ENCODE measurements at places on chromosomes 7 and 10.

- DNase-seq = no peak
Measured at GRCh38 chr7:140060788-140061606, 1.8 kb downstream of the PARP12 start.

- no peak for DNase-seq
Measured at GRCh38 chr10:132311338-132311939, 3.7 kb upstream of the STK32C start.

DNA sequence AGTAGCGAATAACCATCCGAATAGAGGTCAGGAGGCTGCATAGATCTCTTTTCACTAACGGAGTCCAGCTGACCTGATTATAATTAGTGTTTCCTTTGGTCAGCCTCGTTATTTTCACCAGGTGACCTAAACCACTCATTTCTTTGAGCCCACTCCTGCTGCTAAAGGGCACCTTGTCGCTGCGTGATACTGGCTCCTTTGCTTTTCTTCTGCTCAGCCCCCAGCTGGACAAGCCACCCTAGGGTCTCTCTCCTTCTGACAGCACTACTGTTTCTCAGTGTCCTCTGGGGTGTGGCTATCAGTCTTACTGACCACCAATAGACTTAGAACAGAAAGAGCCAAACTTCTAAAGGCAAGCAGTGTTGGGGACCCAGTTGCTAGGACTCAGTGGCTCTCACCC is 2.7 kb upstream of the IGFBP3 start:
- DNase-seq = no peak

- no peak for DNase-seq
Measured at GRCh38 chr10:114173603-114173920, 441 bp downstream of the CCDC186 start.

DNA sequence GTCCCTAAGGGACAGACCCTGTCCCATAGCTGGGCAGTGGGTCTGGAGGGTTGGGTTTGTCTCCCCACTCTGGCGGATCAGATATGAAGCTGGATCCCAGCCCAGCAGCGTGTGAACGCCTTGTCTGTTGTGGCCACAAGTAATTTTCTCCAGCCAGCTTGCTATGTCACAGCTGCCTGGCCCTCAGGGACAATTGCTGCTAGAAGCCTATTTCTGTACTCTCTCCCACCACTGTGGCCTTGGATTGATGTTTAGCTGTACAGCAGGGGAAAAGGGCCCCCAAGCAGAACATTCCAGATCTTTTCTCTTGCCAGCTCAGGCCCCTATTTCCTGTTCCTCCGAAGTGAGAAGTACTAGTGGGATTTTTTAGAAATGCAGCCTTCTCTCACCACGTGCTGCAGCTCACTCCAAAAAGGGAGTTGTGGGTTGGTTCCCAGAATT is 53.5 kb upstream of the WAC start:
- DNase-seq = no peak

GRCh38 chr10:42992156-42992956 is 84.5 kb upstream of the RET start:
- no peak for DNase-seq

DNA sequence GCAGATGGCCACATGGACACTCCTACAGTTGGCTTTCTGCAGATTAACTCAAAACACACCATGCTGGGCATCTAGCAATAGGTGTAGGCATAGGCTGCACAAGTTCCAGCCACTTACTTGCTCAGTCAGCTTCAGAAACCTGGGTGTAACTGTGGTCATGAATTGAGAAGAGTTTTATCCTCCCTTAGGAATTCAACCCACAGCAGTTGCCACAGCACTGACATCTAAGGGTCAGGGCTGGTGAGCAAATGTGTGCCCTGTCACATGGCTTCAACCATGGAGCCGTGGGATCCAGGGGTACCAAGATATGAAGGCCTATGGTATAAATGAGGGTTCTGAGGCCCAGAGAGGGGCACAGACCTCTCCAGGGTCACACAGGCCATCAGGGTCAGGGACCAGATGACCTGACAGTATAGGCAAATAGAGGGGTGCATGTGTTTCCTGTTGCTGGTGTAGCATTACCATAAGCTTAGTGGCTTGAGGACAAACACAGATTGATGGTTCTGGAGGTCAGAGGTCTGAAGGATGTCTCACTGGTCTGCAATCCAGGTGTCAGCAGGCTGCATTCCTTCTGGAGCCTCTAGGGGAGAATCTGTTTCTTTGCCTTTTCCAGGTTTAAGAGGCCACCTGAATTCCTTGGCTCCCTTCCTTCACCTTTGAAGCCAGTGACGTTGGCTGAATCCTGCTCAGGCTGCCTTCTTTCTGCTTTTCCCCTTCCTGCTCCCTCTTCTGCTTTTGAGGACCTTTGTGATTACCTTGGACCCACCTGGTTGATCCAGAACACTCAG is 24.1 kb downstream of the MINDY4 start:
- DNase-seq = no peak

DNA sequence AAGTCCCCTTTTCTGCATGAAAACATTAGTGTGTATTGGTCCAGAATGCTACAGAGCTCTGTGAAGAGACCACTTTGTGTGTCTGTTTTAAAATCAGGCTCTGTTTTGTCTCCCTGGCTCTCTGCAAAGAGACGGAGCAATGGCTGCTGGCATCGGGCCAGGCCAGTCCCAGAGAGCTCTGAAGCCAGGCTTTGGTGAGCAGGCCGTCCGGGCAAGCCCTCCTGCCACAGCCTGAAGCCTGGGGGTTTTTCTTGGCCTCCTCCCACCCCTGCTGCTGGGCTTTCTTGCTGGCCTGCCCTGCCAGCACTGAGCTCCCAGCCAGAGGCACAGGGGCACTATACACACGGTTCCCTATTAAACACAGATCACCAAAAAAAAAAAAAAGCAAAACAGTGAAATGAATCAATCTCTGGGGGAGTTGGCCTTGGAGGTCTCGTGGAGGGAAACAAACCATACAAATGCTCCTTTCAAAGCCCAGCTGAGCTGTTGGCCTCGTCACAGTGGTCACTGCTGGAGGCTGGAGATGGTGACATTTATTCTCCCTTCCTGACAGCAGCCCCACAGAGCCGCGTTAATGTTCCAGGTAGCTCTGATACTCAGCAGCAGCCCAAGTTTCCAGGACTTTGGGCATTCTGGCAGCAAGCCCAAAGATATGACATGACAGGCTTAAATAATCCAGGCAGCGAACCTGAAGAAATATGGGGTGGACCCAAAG is 237.2 kb downstream of the TCF7L2 start:
- no peak for DNase-seq

- no peak for DNase-seq
Measured at GRCh38 chr7:101740981-101741725, 76.3 kb upstream of the CUX1 start.

DNA sequence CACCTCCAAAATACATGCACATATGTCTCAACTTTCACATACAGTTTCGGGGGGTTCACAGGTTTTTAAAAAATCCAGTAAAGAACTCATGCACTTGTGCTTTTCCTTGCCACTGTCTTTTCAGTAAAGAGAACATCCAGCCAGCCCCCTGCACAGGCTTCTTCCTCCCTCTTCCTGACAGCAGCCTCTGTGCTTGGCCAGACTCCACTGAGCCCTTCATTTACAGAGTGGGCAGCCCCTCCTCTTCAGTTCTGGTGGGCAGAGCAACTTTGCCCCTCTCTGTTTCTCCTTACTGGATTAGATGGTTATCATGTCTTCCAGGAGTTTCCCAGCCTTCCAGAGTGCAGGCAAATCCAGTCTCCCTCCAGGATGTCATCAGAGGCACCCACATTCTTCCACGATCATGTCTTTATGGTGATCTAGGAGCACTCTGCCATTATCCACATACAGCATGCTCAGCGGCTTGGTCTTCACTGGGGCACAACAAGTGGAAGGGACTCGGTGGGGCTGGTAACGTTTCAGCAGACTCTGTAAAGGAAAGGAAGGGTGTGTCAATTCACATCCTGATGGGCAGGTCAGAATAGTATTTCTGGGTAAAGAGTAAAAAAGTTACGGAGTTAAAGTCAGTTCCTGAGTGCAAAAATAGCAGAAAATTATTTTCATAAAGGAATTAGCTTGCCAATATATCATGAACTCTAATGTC is 8.8 kb downstream of the NODAL start:
- no peak for DNase-seq

Data from stimulated activated CD4-positive, alpha-beta T cell treated with anti-CD3 and anti-CD28 coated beads, TNF-alpha, amount 100 ng/mL, for 24 hours (primary cell).